ENCODE measurements at places on chromosomes 11 and 22. TPM values are rescaled to one million over a fixed set of nuclear protein-coding genes. Genes with fewer than 3 reads are reported as not detected.

CARD16 gene
- total RNA-seq: not detected

GRM5 gene
- total RNA-seq: not detected

OR10A2 gene
- total RNA-seq: not detected

UVRAG gene
- total RNA-seq: 12.3 TPM

DEUP1 gene
- not detected for total RNA-seq

MPPED1 gene
- total RNA-seq: not detected

All from A549 treated with DMSO at 1 μM for 4 hours (cell line).